T47D (cell line): ENCODE measurements at places on chromosomes 3 and 15.

DNA sequence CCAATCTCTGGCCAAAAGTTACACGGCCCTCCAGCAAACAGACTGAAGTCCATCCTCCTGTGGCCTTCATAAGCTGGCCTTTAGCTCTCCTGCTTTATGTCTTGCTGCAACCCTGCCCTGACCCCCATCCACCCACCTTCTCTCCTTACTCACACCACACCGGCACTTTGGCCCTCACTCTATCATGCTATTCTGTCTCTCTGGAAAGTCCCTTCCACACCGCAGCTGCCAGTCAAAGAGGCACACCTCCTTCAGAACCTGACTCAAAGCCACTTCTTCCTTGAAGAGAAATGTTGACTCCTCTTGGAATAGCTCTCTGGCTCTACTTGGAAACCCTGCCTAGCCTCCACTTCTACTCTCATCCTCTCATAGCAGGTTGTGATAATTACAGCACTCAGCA, 4.5 kb downstream of the GPR156 start:
- no peak for DNase-seq

DNA sequence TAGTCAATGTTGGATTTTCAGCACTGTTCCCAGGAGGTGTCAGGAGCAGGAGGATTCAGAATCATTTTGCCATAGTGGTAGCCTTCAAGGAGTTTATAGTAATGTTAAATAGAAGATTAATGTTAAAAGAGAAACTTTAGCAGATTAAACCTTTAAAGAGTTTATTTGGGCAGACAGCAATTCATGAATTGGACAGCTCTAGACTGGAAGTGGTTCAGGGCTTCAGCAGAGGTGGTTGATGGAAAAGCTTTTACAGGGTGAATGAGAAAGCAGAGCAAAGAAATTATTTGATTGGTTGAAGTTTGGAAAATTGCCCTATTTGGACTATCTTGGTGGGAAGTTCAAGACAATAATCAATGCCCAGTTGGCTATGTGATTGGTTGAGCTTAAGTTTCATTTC, 416.6 kb upstream of the TBL1XR1 start:
- DNase-seq = no peak

- no peak for DNase-seq
Measured at GRCh38 chr3:23981955-23982354, 36.9 kb downstream of the NR1D2 start.

GRCh38 chr15:76460871-76461270, 124.3 kb downstream of the ISL2 start:
- no peak for DNase-seq

- no peak for DNase-seq
Measured at GRCh38 chr3:49869525-49870126, at the start of gene CAMKV. Gene CAMKV (minus strand): TSS chr3:49869906. CDS start chr3:49862388, 7,518 bp downstream.

DNA sequence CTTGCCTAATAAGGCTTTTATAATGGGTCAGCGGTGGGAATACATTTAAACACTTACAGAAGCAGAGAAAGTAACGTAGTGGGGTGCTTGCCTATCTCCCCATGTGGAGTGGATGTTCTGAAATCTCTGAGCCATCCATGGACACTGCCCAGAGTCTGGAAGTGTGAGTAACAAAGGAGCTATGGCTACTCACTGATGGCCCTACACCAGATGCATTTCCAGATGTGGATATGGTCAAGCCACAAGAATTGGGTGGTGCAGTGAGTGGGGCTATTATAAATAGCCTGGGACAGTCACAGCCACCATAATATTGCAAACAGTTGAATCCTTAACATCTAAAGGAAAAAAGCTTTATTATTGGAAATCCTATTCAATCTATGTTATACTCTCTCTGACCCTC, 96.6 kb downstream of the CGNL1 start:
- no peak for DNase-seq

- DNase-seq = peak; percentile 75
Measured at GRCh38 chr15:69394556-69395282, 19.4 kb upstream of the KIF23 start.

DNA sequence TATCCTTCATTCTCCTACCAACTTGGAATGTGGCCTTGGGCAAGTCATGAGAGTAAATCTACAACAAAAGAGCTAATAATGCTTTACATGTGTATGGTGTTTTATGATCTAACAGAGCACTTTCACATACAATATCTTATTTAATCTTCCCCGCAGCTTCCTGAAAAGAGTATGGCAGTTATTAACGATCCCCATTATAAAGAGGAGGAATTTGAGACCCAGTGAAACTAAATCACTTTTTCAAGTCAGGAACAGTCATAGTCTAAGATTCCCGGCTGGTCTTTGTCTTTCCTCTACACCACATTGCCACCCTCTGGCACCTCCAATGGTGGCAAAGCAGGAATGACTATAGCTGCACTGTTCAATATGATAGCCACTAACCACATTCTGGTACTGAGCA, 69.7 kb upstream of the CMSS1 start:
- peak; percentile 56 for DNase-seq

DNA sequence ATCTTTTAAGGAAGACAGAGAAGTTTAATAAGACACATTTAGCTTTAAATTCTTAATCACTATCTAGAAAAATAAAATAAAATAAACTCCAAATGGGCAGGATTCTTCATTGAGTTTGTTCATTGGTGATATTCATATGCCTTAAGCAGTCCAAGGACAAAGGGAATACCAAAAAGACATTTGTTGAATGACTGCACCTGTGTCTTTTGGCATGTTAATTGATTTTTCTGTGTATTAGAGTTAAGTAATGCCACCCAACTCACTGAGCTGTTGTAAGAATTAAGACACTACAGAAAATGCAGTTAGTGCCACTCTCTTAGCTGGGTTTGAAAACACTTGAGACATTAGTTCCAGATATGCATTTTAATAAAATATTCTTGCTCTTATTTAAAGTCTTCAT, 683.6 kb upstream of the ROBO1 start:
- DNase-seq = no peak

GRCh38 chr15:66001717-66002426, 132.6 kb downstream of the RAB11A start:
- no peak for DNase-seq

GRCh38 chr15:22259881-22260421, 179.6 kb downstream of the OR4M2 start:
- no peak for DNase-seq

DNA sequence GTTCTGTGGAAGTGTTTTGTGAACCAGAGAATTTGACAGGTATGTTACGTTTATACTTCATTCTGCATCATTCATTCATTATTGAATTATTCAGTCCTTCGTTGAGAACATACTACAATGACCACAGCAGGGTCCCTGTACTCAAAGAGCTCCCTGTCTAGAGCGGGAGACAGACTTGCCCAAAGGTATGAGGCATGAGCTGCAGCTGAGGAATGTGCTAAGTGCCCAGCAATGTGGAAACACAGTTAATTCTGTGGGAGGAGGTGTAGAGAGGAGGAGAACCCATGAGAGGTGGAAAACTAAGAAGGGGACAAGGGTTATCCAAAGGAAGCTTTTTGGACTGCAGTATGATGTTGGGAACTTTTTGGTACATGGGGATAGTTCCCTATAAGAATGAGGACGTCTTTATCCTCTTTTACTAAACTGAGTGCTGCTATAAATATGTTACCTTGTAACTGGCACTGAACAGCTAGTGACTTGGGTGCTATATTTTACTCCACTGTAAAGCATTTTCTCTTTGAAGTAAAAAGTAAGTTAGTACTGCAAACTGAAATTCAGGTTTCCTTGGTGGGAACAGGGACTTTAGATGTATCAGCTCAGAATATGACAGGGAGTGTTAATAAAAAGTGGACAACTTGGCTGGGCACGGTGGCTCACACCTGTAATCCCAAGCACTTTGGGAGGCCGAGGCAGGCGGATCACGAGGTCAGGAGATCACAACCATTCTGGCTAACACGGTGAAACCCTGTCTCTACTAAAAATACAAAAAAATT, 5.7 kb downstream of the SMAD3 start:
- no peak for DNase-seq

- no peak for DNase-seq
Measured at GRCh38 chr15:73493922-73494321, 51.0 kb downstream of the REC114 start.

DNA sequence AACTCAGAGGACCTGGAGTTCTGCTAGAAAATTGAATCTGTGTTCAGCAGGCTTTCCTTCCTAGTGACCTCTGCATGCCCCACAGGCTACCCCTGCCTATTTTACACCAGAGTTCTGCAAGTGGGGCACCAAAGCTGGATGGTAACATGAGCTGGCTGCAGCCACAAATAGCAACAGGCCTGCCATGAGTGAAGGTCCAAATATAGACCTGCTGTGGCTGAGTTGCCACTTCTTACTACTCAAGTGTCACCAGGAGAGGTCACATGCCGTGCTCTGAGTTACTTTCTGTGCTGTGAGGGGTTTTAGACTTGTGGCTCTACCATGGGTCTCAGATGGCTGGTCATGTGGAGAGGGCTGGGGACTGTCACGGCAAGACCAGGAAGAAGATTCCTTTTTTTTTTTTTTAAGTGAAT, at the start of gene FSD2:
TSS of gene FSD2 (minus strand) at position 76 of the 413 bp plus-strand sequence. CDS start 18,679 bp downstream, outside the sequence.
- DNase-seq = no peak

GRCh38 chr3:193757457-193757856, 164.4 kb downstream of the OPA1 start:
- no peak for DNase-seq

- DNase-seq = peak; percentile 65
Measured at GRCh38 chr15:74375303-74375693, 7.9 kb upstream of the CYP11A1 start.

GRCh38 chr15:29670998-29671981, 151.0 kb downstream of the TJP1 start:
- no peak for DNase-seq

DNA sequence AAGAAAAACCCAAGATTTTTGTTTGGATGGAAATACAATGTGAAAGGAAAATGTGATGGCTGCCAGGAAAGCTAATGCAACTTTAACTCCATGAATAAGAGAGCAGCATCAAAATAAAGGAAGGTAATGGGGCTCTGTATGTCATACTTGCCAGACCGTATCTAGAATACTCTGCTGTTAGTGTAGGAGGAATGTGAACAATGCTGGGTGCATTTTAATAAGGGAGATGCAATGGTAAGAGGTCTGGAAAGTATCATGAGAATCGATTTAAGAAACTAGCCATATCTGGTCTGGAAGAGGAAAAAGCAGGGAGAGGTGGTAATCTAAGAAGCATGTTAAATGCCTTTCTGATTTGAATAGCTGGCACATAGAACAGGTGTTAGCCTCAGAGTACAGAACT, 239.6 kb downstream of the GBE1 start:
- no peak for DNase-seq

DNA sequence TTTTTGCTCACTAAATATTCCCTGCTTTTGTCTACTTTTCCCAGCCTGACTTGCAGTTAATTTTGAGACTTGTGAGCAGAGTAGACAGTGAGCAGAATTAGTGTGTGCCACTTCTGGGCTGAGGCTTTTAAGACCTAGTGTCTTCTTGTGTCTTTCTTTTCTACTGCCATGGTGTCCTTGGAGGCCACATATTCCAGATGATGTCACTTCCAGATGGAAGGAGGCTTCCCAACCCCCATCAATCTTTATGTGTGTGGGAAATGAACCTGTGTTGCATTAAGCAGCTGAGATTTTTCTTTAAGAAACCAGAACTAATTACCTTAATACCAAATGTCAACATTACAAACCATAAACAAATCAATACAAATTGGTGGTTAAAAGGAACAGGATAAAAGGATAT, 774.7 kb upstream of the ROBO1 start:
- no peak for DNase-seq
